Activated T-cell treated with anti-CD3 and anti-CD28 coated beads, Interleukin-2, amount 50 U/mL, for 72 hours (primary cell): ENCODE measurements at places on chromosomes 16 and 17.

- DNase-seq = no peak
These were observed 448.1 kb upstream of the DYNLRB2 start for GRCh38 chr16:80092681-80093080.

- no peak for DNase-seq
These were observed 41.3 kb downstream of the UBN1 start for GRCh38 chr16:4888428-4889135.

DNA sequence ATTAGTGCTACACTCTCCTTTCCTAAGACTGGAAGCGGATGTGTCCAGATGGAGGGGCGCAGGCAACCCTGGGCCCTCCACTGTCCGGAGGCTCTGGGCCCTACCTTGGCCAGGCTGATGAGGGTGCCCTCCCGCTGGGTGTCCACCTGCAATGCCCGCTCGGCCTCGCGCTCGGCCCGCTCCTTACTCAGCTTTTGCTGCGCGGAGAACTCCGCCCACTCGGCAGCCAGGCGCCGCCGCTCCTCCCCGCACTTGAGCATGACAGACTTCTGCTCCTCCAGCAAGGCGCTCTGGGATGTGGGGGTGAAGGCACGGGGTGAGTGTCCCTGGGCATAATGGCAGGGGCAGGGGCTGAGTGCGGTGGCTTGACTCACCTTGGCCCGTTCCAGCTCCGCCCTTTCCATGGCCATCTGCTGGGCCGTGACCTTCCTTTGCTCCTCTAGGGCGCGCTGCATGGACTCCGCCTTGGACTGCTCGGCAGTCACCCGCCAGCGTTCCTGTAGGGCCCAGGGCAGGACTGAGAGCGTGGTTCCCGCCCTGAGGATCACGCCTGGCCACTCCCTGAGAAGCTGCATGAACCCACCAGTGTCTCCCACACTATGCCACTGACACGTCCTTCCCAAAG lies 10.1 kb upstream of the MRPL38 start:
- no peak for DNase-seq

GRCh38 chr16:74297145-74297665 lies 591 bp downstream of the PSMD7 start:
- peak; percentile 63 for DNase-seq

- DNase-seq = no peak
These were observed 12.9 kb downstream of the COL1A1 start for GRCh38 chr17:50188531-50188920.

GRCh38 chr17:64418506-64419339 lies 28.1 kb upstream of the PECAM1 start:
- peak; percentile 19 for DNase-seq

DNA sequence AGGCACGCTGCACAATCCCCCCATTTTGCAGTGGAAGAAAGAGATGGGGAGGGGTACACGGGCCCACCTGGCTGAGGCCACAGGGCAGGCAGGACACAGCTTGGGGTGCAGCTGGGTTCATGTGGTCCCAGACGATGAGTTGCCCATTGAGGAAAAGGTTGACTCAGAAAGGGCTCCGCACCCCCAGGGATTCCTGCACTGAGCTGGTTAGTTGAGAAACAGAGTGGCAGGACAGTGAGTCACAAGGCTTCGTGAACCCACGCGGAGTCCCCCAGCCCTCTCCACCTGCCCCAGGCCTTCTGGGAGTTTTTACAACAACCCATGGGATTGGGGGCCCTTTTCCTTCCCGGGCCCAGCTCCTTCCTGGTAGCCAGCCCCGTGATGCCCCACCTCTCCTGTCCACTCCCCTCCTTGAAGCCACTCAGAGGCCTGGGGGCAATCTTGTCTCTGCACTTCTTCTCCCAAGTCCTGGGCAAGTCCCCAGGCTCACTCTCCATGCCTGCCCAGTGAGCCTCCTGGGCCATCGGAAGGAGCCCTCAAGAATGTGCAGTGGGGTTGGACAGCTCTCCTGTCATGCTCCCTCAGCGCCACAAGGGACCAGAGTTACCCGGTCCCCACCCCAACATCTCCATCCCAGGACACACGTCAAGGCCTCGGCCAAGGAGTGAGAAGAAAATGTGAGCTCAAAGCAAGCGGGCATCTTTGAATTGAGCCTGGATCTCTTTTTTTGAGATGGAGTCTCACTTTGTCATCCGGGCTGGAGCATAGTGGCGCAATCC lies 251.2 kb downstream of the PARN start:
- DNase-seq = no peak

DNA sequence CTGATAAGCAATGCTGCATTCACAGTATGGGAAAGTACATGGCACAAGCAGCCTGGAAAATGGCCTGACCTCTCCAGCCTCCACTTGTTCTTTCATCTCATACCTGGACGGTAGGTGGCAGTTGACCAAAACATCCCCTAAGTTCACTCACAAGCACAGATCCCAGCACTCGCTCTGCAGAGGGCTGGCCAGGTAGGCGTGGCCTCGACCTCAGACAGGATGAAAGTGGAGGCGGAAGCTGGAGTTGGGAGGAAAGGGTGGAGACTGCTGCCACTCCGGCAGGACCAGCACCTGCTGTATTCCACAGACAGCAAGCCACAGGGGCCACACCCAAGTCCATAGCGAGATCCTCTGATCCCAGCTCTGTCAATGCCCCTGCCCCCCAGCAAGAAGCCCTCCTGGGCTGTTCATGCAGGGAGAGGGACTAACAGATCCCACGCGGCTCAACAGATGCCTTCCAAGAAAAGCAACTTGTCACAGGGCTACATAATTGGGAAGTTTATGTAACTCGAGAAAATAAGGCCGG lies 31.3 kb downstream of the ZCCHC14 start:
- no peak for DNase-seq

- no peak for DNase-seq
These were observed 45.7 kb upstream of the MRC2 start for GRCh38 chr17:62581764-62582163.

GRCh38 chr17:5329784-5330557 lies 47.9 kb downstream of the RABEP1 start:
- no peak for DNase-seq

- DNase-seq = no peak
These were observed 37.5 kb upstream of the PHB1 start for GRCh38 chr17:49452201-49452600.

DNA sequence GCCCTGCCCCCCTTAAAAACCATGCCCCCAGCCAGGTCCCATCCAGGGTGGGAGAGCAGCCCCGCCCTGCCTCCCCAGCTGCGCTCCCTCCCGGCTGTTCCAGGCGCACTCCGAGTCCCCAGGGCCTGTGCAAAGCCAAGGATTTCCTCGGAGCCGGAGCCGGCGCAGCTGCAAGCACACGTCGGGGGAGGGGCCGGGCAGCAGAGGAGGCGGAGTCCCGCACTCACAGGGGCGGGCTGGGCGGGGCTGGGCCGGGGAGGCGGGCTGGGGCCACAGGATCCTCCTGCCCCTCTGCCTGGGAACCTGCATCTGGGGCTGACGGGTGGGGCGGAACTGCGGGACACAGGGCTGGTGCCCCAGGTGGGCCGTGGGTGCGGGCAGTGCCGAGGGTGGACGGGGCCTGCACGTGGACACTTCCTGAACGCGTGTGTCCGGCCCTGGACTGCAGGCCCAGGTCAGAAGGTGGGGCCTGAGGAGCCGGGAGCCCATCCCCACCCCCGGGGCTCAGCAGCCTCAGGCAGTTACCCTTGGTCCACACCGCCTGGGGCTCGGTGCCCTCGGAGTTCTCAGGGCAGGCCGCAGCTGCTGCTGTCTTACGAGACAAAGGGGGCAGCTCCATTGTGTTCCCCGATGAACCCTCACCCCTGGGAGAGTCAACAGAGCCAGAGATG lies 24.0 kb upstream of the SSTR5 start:
- DNase-seq = peak; percentile 14
